ENCODE measurements at places on chromosomes 12 and 14. TPM values are rescaled to one million over a fixed set of nuclear protein-coding genes. Genes with fewer than 3 reads are reported as not detected.

The MUCL1 gene
- total RNA-seq, result not detected

The NGB gene
- not detected for total RNA-seq

- DNase-seq, result no peak
Measured at GRCh38 chr12:61098031-61098580, 1162.1 kb upstream of the USP15 start.

DNA sequence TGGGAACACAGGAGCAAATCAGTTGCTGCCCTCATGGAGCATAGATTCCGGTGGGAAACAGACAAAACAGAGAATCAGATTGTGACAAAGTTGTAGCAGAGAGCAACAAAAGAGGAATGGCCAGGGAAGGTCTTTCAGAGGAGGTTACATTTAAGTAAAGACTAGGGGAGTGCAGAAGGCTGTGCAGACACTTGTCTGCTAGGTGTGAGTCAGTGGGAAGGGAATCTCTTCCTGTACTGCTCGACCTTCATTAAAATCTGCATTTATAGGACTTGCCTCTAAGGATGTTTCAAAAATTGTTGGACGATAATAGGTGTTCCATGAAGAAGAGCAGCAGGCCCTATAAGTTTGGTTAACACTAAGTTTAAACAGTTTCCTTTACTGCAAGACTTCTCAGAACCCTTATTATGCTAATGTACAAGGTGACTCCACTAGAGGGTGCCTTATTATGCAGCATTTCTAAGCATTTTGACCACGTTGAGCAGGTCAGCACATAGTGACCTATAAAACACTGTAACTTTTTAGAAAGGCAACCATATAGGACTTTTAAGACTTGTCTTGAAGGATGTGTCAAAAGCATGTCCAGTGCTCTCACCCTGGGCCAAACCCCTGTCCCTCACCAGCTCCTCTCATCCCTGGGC is 91.8 kb upstream of the RIC8B start:
- DNase-seq, result no peak

DNA sequence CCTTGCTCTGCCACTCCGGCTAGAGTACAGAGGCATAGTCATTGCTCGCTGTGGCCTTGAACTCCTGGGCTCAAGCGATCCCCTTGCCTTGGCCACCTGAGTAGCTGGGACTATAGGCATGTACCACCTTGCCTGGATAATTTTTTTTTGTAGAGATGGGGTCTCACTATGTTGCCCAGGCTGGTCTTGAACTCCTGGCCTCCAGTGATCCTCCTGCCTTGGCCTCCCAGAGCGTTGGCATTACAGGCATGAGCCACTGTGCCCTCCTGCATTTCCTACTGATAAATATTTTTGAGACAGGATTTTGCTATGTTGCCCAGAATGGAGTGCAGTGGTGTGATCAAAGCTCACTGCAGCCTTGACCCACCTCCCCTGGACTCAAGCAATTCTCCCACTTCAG is 9.4 kb downstream of the EMG1 start:
- DNase-seq, result no peak

The LRRIQ1 gene
- total RNA-seq, result 3.3 TPM

The SERPINA1 gene
- total RNA-seq, result 11.9 TPM

The PELI2 gene
- total RNA-seq, result 36.3 TPM

DNA sequence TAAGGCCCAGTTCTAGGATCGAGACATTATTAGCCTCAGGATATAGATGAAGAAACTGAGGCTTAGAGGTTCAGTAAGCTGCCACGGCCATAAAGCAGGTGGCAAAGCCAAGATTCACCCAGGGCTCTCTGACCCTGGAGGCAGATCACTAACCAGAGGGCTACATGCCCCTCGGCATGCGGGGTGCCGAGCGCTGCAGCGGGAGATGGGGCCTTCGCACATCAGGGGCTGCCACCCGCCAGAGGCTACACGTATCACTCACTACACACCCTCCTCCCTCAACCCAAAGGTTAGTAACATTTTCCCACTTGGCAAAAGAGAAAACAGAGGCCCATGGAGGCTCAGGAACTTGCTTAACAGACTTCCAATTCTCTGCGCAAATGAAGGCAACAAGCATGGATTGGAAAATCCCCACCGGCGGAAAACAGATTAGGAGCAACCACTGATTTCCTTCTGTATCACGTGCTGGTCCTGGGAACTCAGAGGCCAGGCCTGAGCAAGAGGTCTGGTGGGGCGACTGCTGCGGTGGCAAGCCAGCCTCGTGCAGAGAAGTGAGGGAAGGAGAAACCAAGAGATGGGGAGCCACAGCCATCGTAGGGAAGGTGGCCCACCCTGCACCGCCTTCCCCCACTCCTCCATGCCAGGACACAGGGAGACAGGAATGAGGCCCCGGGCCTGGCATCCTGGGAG is 6.0 kb downstream of the CCDC85C start:
- DNase-seq, result no peak

GRCh38 chr14:61132894-61133293 is 148.2 kb downstream of the TMEM30B start:
- DNase-seq, result no peak

DNA sequence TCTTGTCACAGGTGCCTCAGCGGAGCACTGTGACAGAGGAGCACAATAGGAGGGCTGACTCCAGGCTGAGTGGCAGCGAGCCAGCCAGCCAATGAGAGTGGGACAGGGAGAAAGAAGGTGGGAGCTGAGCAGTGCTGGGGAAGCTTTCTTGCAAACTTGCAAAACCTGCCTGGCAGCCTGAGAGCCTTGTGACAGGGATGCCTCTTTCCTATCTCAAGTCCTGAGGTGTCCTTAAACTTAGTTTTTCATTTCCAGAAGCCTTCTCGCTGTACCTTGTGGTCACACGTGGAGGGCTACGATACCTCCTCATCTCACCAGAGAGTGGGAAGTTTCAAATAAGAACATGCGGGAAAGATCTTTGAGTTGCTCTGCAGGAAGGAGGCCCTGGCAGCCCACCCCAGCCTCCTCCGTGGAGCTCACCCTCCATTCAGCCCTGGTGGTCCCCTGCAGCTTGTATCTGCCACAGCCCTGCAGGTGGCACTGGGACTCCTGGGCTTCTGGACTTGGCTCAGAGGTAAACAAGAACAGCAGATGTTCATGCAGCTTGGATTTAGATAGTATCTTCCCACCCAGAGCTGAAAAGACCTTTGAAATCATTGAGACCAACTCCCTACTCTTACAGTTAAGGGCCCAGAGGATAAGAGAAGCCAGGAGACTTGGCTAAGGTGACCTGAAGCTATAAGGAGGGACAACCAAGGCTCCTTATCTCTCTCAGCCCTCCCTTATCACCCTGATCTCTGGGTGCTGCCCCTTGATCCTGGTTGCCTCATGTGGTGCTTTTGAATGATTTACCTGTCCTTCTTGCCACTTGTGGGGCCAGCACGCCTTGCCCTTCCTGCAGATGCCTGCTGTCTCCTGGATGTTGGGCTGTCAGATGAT is 153.5 kb upstream of the MAX start:
- no peak for DNase-seq

DNA sequence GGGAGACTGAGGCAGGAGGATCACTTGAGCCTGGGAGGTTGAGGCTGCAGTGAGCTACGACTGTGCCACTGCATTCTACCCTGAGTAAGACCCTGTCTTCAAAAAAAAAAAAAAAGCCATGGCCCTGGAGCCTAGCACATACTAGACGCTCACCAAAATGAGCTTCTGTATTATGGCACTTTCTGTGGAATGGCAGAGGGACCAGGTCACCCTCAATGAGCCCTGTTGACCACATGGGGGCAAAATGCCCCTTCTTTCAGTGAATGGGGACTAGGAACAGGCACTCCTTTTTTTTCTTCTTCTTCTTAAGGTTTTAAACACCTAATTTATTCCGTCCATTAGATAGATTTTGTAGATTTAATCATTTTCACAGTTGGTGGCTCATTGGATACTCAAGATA is 50.5 kb downstream of the FAM222A start:
- DNase-seq, result no peak

The GNPTAB gene
- 36.3 TPM for total RNA-seq

GRCh38 chr14:31257244-31257553 is 49.6 kb upstream of the HECTD1 start:
- no peak for DNase-seq

The TCL1B gene
- not detected for total RNA-seq

GRCh38 chr14:64944861-64945260 is 2.3 kb upstream of the GPX2 start:
- DNase-seq, result no peak

The PRH2 gene
- total RNA-seq, result not detected

- no peak for DNase-seq
Measured at GRCh38 chr12:71958993-71959578, 20.4 kb downstream of the TPH2 start.

DNA sequence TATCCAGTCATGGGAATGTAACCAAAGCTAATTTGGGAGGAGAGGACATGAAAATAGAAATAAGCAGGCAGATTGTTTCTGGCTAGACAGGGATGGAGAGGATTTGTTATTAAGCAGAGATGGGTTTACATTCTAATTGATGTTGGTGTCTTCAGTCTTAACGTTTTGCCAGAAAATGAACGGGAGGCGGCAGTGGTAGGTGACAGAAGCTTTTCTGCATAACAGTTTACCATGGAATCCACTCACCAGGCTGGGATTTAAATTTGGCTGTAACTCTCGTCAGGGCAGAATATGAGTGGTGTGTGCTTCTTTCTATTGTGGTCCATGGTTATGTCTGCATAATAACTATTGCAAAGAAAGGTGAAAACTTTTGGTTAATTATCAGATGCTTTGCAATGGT is 50.2 kb upstream of the OTX2 start:
- DNase-seq, result no peak

DNA sequence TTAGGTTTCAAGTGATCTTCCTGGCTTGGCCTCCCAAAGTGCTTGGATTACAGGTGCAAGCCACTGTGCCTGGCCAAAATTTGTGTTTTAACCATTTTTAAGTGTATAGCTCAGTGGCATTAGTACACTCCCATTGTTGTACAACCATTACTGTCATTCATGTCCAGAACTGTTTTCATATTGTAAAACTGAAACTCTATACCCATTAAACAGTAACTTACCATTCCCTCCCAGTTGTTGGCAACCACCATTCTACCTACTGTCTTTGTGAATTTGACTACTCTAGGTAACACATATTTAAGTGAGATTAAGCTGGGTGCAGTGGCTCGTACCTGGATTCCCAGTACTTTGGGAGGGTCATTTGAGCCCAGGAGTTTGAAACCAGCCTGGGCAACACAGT is 67.3 kb upstream of the KCNH3 start:
- DNase-seq, result no peak

GRCh38 chr14:63276492-63277342 is 42.0 kb downstream of the GPHB5 start:
- DNase-seq, result no peak

- no peak for DNase-seq
Measured at GRCh38 chr12:52501490-52501889, 8.4 kb upstream of the KRT6A start.

The SLC10A1 gene
- not detected for total RNA-seq

DNA sequence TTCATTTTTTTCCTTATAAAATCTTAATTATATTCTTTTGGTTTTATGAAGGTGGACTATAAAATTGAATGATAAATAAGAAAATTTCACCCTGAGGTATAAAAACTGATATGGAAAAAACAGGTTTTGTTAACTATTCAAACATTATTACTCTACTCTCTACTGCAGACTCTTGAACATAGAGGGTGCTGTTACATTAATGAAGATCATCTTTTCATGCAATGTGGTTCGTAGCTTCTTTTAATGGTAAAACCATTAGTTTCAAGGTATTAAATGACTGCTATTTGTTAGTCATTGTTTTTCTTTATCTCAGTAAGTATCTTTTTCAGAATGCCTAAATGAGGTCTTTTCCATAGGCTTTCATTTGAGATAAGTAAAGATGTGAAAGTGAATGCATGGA is 510.4 kb downstream of the SLC16A7 start:
- DNase-seq, result no peak

- no peak for DNase-seq
Measured at GRCh38 chr12:107571492-107571891, 114.1 kb upstream of the PWP1 start.

DNA sequence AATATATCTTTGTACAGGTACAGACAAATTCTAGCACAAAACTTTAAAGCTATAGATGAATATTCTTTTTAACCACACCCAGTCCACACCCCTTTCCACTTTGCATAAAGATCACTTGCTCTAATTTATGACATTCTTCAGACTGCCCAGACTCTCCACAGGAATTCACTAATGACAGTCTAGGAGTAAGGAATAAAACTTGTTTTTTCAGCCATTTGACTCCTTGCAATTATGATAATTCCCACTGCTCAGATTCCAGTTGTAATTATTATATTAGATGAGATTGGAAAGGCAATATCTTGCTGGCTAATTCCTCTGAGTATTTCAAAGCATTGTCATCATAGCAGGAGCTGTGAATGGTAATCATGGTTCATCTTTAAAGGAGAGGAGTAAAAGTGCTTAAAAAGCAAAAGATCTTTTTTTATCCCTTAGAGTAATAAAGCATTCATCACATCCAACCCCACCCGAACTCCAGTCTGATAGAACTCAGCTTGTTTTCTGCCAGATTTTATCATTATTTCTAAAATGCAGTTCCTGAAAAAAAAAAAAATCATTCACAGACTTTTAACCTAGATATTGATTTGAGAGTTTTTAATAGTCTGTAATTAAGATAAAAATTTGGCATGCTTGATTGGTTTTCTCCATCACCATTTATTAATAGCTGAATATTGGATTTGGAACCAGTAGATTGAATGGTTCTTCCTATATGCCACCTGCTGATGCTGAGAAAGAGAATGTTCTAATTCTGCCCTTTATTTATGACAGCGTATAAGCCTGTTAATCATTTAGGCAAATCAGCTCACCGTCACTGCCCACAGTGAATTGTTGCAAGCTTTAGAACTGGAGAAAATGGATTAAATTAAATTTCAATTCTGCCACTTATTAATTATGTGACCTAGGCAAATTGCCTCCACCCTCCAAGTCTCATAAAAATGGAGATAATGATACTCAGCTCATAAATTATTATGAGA is 93.9 kb upstream of the RASSF8 start:
- DNase-seq, result no peak

The PABPN1 gene
- total RNA-seq, result 59.7 TPM

DNA sequence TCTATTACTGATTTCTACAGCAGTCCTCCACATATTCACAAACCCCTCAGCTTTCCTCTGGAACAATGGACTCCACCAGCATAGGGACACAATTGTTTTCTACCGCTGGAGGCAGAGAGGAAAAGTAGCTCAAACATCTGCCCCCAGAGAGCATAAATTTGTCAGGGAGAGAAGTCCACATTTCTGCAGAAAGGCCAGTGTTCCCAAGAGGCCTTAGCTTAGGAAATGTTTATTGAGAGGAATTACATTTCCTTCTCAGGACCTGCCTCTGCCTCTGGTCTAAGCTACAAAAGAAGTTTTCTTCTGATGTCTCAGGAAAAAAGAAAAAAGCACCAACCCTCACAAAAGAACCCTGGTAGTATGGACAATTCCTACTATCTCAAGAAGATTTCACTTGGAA is 217.8 kb upstream of the BMP4 start:
- no peak for DNase-seq

Data from tibial nerve (tissue), 4 donors.